Glomerular endothelial cell (primary cell): ENCODE measurements at places on chromosomes 13 and 19.

DNA sequence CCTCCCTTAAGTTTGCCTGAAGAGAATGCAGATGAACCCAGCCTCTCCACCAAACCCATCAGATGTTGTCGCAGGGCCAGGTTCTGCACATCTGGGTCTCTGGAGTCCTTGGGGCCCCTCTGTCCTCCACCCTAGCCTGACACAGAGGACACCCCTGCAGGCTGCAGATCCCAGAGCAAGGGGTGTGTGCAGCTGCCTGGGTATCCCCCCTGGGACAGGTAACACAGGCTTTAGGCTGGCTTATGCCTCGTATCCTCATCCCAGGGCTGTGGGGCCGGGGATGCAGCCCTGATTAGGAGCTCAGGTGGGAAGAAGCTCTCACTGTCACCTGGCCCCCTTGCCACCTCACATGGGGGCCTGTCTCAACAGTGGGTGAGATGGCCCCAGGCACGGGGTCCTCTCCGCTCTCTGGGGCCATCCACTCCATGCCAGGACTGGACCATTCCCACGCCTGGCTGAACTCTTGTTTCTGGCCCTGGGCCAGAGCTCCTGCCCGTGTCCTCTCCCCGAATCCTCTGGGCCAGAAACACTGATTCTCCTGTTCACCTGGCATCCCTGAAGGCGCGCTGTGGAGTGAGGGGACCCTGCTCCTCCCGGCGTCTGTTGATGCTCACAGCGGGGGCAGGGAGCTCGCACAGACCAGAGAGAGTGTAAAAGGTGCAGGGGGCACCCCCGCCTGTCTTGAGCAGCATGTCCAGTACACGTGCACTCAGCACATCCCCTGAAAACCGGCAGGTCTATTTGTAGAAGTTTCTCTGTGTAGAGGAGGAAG lies 38.7 kb upstream of the TPM4 start:
- DNase-seq: no peak

DNA sequence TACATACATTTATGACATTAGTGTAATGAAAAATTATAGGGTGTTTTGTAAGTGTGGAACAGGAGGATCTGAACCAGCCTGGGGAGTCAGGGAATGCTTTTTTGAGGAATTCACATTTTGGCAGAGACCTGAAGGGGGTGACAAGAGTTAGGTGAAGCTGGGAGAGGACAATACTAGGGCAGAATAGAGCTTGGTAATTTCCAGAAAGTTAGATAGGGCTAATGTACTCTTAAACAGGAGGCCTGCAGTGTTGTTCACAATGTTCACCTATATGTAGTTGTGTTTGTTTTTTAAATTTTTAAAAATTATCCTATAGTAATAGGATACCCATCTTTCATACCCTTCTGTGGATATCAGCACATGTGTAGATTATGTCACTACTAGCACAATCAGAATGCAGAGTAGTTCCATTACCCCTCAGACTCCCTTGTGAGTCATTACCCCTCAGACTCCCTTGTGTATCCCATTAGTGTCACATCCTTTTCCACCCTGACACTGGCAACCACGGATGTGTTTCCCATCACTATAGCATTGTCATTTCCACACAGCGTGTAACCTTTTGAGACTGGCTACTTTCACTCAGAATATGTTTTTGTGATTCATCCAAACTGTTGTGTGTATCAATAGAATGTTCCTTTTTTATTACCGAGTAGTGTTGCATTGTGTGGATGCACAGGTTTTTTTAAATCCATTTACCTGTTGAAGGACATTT lies 43.1 kb downstream of the PCCA start:
- peak; percentile 98 for DNase-seq

DNA sequence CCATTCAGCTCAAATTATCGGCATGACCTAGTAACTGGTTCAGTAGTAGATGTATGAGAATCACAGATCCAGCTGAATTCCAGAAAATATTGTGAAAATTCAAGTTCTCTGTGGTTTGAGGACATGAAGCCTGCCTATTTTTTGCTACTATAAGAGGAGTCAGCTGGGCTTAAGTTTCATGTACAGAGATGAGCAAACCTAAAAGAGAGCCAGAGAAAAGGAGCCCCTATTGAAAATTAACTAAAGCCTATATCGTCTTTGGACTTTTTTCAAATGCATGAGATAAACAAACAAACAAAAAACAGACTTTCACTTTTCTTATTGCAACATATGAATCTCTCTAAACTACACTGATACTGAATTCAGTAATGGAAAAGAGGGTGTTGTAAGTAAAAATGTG lies 106.8 kb upstream of the SPRY2 start:
- DNase-seq: no peak

GRCh38 chr19:10655457-10656312 lies 1.5 kb downstream of the ILF3 start:
- no peak for DNase-seq

DNA sequence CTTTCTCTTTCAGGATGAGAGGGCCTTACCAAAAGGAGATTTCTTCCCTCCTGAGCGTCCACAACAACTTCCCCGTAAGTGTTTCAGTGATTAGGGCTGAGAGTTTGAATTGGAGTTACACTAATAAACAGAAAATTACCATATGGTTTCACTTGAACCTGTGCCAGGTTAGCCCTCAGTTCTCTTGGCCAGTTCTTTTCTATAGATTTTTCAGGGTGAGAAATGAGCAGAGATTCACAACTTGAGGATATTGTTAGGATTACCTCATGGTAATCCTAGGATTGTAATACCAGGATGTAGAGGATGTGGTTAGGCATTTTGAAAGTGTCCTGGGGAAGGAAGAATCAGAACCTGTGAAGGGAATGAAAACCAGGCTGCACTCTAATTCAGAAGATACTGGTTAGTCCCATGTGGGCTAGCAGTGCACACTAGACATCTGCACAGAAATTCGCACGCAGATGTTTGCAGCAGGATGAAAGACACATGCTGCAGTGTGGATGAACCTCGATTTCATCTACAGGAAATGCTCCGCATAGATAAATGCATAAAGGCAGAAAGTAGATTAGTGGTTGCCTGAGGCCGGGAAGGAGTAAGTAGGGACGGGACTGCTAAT lies 24.1 kb downstream of the HNRNPM start:
- DNase-seq: no peak

- DNase-seq: no peak
These were observed 24.8 kb upstream of the CEACAM21 start for GRCh38 chr19:41551212-41551610.

DNA sequence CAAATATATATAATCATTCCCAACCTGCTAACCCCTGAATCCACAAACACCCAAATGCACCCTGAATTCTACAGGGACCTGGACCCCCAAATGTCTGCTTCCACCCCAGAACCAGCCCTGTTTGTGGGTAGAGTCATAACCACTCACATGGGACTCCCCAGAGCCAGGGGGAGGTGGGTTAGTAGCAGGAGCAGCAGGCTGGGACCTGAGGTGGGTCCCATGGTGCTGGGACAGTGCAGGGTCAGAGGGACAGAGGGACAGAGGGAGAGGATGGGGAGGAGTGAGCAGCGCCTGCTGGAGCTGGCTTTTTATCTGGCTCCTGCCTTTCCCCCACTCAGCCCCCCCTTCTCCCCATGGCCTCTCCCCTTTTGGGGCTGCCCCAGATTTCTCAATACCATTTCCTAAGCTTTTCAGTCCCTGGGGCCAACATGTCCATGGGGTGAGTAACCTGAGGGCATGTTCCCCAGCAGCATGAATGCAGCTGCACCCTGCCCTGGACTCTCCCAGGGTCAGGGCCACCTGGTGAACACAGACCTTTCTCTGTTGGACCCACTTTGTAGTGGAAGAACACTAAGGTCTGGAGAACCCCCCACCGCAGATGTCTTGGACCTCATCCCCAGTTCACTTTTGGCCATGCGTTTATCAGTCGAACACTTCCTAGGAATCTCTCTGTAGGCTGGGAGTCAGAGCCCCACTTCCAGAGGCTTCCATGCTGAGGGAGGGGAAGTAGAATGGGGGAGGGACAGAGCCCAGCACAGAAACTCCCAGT lies at the start of gene C3:
Gene C3, minus strand, starts transcription at position 282 of the 769 bp plus-strand sequence. Its CDS starts 61 bp downstream, at position 221.
- no peak for DNase-seq

GRCh38 chr19:54160182-54160811 lies 776 bp upstream of the LENG1 start:
- no peak for DNase-seq

GRCh38 chr19:17348700-17349099 lies 11.3 kb downstream of the GTPBP3 start:
- DNase-seq: no peak

DNA sequence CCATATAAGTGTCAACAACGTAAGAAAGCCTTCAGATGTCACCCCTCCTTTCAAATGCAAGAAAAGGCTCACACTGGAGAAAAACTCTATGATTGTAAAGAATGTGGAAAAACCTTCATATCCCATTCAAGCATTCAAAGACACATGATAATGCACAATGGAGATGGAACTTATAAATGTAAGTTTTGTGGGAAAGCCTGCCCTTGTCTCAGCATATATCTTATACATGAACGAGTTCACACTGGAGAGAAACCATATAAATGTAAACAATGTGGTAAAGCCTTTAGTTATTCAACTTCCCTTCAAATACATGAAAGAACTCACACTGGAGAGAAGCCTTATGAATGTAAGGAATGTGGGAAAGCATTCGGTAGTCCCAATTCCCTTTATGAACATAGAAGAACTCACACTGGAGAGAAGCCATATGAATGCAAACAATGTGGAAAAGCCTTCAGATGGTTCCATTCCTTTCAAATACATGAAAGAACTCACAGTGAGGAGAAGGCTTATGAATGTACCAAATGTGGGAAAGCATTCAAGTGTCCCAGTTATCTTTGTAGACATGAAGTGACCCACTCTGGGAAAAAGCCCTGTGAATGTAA lies 11.1 kb downstream of the ZNF844 start:
- DNase-seq: no peak

GRCh38 chr13:97369261-97369893 lies 64.6 kb upstream of the RAP2A start:
- no peak for DNase-seq

DNA sequence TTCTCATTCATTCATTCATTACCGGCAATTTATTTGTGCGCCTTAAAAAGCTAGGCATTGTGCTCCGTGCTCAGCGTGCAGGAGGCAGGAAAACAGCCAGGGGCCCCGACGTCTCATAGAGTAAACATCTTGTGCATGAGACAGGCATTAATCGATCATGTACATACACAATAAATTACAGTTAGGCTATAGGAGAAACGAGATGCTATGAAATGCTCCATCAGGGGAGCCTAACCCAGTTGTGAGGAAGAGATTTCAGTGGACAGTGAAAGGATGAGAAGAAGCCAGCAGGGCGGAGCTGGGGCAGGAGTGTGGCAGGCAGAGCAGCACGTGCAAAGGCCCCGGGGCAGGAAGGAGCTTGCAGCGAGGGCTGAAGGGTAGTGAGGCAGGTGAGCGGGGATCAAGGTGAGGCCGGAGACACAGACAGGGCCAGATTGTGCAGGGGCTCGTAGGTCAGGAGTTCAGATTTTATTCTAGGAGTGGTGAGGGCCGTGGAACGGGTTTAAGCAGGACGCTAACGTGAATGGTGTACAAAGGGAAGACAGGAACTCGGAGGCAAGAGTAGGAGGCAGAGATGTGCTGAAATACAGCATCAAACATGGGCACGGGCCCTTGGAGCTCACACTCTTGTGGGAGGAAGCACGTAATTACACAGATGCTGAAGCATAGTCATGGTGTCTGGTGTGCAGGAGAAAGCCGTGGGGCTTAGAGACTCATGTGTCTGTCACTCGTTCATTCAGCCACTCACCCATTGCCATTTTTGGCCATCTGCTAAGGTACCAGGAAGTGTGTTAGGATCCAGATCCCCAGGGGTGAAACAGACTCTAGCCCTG lies 7.8 kb upstream of the CACNG6 start:
- no peak for DNase-seq

DNA sequence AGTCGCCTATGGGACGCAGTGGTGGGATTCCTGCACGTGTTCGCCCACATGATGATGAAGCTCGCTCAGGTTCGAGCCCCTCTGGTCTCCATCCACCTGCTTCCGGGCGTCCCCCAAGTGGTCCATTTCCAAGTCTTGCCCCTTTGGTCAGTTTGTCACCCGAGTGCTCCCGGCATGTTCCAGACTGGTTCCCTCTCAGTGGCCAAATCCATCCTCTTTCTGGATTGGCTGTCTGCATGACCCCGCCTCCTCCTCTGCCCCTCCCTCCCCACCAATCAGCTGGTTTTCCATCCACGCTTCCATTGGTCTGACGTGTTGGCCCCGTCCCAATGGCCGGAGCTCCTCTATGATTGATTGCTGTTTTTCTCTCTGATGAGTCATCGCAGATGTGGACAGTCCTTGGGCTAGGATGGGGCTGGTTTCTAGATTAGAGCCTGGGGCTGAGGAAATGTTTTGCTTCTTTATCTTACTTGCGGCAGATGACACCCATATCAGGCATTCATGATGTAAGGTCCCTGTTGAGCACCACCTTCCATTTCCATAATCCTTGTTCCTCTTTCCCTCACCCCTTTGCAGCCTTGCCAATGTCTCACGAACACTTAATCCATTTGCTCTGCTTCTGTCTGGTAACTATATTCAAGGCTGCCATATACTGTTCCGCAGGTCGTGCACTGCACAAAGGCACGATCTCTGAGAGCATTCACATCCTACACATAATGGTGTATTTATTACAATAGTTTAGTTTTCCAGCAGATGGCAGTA lies 73.8 kb downstream of the MAP4K1 start:
- DNase-seq: peak; percentile 65

- no peak for DNase-seq
These were observed 97.9 kb downstream of the HSPH1 start for GRCh38 chr13:31063772-31064171.

- DNase-seq: no peak
These were observed 14.1 kb downstream of the BRD4 start for GRCh38 chr19:15318241-15318691.

DNA sequence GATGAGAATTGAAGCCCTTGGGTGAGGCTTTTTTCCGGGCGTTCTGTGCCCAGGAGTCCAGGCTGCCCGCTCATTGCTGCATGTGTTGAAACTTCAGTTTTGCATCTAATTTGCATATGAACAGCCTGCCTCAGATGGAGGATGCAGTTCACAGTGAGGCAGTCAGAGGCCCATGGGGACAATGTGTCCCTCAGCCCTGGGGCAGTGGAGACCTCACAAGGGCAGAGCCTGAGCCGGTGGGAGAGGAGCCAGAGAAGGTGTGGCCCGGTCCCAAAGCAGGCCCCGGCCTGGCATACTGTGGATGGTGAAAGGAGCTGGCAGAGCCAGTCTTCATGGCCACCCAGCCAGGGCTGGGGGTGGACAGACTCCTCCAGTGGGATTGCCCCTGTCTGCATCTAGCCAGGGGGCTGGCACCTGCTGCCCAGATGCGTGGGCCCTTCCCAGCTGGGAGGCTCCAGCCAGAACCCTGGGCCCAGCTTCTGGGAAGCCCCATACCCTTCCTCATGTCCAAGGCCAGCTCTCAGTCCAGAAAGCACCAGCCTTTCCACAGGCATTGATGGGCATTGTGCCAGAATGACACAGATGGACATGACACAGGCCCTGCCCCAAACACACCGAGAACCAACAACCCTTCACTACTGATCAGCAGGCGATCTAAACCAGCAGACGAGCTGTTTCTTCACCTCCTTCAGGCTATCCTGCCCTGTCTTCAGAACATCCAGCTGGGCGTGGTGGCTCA lies 32.9 kb upstream of the KCTD15 start:
- DNase-seq: no peak

- no peak for DNase-seq
These were observed 20.3 kb upstream of the CACNA1A start for GRCh38 chr19:13526552-13526951.
